Right ventricle myocardium superior (tissue), 1 donor: ENCODE measurements at places on chromosomes 16 and 17.
A peak's percentile ranks its signal among the peaks of the same experiment; 100 is the strongest.

- DNase-seq, result no peak
Observed at GRCh38 chr17:2798678-2799077, 2.4 kb downstream of the RAP1GAP2 start.

GRCh38 chr17:64354824-64355535 is 35.7 kb downstream of the PECAM1 start:
- DNase-seq, result peak; percentile 25

DNA sequence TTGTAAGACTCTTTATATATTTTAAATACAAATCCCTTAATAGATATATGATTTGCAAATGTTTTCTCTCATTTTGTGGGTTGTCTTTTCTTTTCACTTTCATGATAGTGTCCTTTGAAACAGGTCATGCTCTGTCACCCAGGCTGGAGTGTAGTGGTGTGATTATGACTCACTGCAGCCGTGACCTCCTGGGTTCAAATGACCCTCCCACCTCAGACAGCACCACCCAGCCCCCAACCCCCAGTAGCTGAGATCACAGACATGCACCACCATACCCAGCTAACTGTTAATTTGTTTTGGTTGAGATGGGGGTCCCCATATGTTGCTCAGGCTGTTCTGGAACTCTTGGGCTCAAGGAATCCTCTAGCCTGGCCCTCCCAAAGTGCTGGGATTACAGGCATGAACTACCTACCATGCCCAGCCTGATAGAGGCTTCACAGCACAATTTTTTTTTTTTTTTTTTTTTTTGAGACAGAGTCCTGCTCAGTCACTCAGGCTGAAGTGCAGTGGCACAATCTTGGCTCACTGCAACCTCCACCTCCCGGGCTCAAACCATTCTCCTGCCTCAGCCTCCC is 18.5 kb upstream of the TMIGD1 start:
- DNase-seq, result no peak

DNA sequence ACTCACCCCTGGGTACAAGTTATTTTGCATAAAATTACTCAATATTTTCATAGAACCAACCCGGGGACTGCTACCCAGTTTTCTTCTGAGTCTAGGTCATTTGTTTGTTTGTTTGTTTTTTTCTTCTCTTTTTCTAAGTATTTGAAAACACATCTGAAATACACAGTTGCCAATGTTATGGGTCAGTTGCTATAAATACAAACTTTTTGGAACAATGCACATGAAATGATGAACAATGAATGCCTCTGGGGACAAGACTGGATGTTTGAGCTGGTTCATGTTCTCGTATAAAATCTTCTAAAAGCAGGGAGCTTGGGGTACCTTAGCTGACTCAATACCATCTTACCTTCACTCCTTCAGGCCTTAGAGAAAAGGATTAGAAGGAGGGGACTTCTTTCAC is 30.5 kb downstream of the TMEM238L start:
- DNase-seq, result no peak

GRCh38 chr16:53973021-53973420 is 269.1 kb downstream of the FTO start:
- no peak for DNase-seq

DNA sequence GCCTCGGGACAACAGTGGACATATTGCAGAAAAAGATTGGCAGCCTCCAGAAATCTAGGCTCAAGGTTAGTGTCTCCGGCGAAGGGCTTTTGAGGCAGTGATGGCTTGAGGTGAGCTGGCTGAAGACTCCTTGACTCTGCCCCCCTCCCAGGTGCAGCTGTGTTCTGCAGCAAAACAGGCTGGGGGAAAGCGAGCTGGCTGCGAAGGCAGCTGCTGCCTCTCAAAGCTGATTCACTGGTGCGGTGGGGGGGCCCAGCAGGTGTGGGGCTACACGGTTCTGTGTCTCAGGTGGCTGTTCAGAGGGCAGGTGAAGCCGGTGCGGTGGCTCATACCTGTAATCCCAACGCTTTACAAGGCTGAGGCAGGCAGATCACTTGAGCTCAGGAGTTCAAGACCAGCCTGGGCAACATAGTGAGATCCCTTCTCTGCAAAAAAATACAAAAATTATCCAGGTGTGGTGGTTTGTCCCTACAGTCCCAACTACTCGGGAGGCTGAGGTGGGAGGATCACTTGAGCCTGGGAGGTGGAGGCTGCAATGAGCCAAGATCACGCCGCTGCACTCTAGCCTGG is 22.9 kb downstream of the C16orf96 start:
- DNase-seq, result no peak

DNA sequence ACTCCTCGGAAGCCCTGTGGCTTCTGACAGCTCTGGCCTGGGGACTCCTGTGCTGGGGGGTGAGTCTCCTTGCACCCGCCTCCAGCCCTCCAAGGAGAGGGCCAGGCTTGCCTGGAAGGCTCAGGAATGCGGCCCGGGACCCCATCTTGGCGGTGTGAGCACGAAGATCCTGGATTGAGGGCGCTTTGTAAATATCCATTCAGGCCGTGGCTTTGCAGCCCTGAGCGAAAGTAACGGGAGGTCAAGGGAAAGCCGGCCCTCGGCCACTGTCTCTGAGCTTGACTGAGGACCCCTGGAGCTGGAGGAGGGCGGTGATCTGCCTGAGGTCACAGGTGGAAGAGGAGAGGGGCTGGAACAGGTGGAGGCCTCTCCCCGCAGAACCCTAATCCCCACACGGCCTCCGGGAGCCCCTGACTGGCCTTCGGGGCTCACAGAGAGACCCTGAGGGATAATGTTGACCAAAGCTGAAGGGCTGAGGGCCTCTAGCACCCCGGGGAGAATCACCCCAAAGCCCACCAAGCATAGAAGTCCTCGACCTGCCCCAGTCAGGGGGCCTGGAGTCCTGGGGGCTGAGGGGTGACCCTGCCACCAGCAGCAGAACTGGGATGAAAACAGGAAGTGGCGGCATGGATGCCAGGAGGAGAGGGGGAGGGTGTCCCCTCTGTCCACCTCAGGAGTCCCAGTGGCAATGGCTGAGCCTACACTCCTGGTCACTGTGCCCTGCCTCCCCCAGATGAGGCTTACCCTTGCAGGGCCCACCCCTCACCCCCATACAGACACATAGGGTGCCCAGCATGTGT is 8.3 kb upstream of the RASD1 start:
- peak; percentile 20 for DNase-seq

- no peak for DNase-seq
Observed at GRCh38 chr17:12507026-12507595, 158.6 kb upstream of the MYOCD start.

DNA sequence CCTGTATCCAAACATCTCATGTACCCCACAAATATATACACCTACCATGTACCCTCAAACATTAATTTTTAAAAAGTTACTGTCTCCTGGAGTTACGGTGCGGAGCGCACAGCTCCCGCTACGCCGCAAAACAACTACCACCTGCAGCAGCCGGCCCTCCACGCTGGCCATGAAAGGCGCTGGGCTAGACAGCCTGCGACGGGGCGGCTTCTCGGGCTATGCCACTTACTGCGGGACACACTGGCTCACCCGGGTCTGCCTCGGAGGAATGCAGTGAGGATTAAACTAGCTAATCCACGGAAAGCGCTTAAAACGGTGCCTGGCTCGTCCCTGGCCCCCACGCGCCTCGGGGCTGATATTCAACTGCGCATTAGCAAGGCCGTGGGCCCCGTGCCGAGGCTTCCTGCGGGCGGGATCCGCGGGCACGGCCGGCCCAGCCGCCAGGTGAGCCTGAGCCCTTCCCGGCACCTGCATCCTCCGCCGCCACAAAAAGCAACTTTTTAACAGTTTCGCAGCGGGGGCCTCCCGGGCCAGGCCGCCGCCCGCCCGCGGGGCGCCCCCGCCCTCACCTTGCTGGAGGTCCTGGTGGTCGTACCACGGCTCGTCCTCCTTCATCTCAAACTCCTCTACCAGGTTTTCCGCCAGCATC is 633 bp downstream of the CDR2 start:
- peak; percentile 77 for DNase-seq

- DNase-seq, result no peak
Observed at GRCh38 chr16:50747207-50747956, 5.5 kb downstream of the CYLD start.

DNA sequence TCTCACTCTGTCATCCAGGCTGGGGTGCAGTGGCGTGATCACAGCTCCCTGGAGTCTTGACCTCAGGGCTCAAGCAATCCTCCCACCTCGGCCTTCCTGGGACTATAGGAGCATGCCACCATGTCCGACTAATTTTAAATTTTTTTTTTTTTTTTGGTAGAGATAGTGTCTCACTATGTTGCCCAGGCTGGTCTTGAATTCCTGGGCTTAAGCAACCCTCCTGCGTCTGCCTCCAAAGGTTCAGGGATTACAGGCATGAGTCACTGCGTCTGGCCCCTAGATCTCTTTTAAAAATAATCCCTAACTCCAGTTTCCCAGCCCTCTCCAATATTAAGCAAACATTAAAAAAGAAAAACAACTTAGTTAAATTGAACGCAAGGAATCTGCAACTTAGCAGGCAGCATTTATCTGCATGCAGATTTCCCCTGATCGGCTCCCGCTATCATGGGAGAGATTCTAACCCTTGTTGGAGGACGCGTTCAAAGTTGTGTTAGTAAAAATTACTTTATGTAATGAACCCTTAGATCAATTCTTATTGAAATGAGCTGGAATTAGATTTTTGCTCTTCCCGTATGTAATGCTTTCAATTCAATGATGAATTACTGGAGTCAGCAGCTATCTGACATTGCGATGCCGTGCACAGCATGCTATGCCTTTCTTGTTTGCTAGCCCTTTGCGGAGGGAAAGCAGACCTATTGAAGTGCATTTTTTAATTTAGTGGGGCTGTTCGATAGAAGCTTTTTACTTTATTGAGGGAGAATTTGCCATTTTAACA is 171.7 kb downstream of the HAPSTR1 start:
- no peak for DNase-seq

DNA sequence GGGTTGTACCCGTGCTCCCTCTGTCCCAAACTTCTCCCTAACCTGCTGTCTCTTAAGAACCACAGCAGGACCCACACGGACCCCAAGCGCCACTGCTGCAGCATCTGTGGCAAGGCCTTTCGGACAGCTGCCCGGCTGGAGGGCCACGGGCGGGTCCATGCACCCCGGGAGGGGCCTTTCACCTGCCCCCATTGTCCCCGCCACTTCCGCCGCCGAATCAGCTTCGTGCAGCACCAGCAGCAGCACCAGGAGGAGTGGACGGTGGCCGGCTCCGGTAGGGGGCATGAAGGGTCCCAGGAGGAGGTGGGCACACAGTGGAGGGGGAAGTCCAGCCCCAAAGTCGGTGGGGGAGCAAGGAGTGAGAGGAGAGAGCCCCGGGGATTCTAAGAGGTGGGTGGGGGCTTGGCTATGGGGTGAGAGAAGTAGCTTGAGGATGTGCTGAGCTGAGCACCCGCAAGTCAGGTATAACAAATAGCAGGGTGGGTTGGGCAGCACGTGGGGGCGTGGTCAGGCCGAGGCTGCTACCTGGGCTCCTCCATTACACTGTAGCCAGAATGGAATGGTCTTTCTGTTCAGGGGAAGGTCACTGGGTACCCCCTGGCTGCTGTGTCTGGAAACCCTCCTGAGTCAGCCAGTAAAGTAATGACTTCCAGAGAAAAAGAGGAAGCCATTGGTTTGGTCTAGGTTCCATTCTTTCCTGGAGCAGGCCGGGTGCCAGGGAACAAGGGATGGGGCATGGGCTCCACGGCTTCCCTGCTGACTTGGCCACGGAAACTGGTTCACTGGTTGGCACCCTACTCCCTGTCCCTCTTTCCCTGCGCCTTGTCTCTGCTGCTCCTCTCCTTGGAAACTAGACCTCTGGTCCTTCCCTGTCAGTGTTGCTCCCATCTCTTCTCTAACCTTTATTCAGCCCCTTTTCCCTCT is 7.1 kb downstream of the PRSS53 start:
- no peak for DNase-seq

- DNase-seq, result no peak
Observed at GRCh38 chr17:59405944-59406705, 74.7 kb downstream of the YPEL2 start.

DNA sequence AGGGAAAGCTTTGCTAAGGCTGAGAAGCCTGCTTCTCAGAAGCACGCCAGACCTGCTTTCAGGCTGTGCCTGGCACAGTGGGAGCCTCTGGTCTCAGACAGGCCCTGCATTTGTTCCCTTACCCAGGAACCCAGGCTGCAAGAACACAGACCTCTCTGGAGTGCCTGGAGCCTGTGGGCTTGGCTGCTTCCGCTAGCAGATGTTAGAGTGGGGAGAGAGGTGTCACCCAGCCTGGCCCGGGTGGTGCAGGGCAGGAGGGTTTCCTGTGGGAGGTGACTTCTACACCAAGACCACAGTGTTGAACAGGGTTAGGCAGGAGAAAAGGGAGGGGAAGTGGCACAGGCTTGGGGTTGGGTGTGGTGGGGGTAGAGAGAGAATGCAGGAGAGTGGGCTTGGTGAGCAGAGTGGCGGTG is 35.8 kb upstream of the ADGRG1 start:
- DNase-seq, result peak; percentile 56

DNA sequence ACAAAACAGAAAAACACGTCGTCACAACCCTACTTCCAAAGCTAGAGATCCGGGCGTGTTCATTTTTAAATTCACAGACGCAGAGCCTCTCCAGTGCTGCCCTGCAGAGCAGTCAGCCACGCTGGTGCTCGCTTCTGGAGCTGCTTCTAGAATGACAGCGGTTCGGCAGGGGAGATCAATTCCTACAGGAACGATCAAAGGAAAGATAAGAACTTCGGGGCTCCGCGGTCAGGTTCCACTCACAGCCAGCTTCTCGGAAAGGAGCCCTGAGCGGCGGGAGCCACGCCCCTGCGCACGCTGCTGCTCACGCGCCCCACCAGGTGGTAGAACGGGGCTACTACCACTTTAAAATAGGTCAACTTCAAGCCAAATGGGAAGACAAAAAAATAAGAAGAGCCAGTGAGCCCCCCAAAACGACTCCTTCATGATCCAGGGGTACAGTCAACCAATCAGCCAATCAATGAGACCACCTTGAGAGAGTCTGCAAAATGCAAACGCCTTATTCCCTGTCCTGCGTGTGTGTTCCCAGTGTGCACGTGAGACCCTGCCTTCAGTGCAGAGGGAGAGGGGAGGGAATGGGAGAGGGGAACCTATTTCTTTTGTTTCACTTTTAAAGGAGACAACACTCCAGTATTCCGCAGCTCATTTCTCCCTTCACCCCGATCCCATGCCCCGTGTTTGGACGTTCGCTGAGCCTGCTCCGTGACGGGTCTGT is 209.7 kb downstream of the RBFOX3 start:
- DNase-seq, result peak; percentile 75

- DNase-seq, result peak; percentile 83
Observed at GRCh38 chr17:43905985-43906852, 1.1 kb downstream of the MPP2 start.

DNA sequence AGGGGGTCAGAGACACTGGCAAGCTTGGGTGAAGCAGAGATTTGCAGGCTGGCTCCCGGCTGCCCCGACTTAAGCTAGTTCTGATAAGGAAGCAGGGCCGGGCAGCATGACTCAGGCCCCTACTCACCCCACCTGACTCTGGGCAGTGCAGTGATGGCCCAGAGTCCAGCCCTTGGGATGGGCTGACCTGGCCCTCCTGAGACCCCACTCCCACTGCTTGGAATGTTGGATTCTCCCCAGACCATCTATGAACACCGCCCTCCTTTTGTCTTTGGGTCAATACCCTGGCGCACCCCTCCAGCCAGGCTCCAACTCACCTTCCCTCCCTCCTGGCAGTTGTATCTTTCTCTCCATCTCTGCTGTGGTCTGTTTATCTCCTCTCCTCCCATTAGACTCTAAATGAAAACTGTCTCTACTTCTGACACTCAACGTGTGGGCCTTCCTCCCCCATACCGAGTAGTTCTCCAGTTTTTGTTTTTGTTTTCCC is 21.0 kb downstream of the LGALS3BP start:
- no peak for DNase-seq
